ENCODE measurements at places on chromosomes 2 and 18.

DNA sequence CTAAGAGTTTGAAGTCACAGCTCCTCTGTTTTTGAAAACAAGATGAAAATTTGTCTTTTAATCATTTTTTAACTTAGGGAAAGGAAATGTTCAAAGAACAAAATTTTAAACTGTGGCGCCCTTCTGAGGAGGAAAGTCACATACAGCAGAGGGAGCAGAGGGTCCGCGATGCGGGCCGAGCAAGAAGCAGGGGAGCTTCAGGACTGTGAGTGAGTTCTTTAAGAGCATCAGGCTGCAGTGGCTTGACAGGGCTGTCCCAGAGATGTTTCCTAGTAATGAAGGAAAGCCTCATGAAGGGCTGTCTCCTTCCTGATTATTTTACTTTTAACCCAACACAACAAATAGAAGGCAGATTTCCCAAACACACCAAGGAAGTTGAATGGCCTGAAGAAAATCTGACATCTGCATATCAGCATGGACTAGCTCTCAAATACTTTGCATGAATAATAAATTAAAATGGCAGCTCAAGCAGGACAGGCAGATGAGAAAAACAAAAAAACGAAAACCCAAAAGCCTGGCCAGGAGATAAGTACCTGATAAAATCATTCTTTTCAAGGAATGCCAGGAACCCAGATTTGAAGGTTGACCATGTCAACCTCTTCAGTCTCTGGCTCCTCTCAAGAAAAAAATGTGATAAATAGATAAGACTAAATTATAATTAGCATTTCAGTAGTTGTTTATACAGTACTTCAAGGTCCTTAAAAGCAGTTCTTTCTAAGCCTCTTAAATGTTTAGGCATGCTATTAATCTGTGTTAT is 60.8 kb downstream of the SLC40A1 start:
- DNase-seq: no peak

DNA sequence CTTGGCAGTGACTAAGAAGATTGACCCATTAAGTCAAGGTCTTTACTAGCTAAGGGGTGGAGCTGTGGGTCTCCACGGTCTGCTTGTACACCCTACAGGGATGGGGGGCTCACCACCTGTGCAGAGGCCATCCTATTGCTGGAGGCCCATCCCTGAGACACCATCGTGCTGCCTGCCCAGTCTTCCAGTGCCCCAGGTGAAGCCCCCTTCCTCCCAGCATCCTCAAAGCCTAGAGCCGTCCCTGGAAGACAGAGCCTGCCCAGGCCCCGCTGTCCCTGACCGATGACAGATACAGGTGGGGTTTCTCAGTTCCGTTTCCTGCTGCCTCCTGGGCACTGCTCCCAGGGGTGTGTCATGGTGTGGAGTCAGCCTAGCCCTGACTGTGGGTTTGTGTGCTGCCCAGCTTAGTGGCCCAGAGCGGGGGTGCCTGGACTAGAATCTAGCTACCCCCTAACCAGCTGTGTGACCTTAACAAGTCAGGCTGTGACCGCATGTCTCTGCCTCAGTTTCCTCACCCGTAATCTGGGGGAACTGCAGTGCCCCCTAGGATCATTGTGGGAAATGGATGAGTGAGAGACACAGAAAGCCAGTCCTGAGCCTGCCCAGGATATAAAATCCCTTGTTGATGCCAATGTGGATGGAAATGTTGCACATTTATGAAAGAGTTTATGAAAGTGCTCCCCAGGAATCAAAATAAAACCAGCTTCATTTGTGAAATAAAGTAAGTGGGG is 2.0 kb downstream of the OTOS start:
- no peak for DNase-seq

GRCh38 chr18:55634545-55634944 is 46.6 kb upstream of the TCF4 start:
- DNase-seq: no peak

DNA sequence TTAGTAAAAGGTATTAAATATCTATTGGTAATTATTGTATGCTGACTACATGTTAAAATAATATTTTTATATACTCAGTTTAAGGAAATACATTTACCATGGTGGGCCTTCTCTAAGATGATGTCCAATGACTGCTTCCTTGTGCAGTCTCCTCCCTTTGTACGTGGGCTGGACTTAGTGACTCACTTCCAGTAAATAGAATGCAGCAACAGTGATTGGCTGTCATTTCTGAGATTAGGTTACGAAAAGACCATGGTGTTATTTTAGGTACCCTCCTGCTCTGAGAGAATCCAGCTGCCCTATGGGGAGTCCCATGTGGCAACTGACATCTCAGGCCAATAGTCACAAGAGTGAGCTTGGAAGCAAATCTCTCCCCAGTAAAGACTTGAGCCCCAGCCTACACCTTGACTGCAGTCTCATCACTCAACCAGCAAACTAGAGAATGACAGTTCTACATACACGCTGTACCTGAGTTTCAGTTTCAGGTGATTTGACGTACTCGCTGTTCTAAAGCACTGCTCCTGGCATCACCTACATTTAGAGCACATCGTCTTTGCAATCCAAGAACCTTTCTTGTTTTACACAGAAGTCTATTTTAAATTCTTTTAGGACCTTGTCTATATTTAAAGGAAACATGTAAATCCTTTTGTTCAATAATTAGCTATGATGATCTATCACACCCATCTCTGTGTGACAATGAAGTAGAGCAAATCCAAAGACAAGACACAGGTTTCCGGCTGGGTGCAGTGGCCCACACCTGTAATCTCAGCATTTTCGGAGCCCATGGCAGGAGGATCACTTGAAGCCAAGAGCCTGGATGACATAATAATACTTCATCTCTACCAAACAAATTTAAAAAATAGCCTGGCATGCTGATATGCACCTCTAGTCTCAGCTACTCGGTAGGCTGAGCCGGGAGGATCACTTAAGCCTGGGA is 87.2 kb downstream of the COBLL1 start:
- DNase-seq: no peak

GRCh38 chr2:239811111-239811781 is 213.9 kb downstream of the NDUFA10 start:
- DNase-seq: no peak

- DNase-seq: no peak
Observed at GRCh38 chr18:55582325-55582724, 5.7 kb downstream of the TCF4 start.

DNA sequence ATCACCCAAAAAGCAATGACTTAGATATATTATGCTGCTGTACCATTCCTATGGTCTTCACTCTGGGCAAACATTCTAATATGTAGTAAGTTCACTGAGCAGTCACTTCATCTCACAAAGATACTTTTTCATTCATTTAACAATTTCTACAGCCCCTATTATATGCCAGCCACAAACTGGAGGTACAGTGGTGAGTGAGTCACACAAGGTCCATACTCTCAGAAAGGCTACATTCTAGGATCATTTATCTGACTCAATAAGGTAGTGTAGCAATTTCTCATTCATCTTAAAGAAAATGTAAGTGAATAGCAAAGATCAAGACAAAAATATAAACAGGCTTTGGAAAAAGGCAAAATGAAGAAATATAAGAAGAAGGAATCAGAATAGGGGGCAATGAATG is 40.5 kb downstream of the NHEJ1 start:
- no peak for DNase-seq

- no peak for DNase-seq
Observed at GRCh38 chr18:36934884-36935283, 106.0 kb downstream of the KIAA1328 start.

DNA sequence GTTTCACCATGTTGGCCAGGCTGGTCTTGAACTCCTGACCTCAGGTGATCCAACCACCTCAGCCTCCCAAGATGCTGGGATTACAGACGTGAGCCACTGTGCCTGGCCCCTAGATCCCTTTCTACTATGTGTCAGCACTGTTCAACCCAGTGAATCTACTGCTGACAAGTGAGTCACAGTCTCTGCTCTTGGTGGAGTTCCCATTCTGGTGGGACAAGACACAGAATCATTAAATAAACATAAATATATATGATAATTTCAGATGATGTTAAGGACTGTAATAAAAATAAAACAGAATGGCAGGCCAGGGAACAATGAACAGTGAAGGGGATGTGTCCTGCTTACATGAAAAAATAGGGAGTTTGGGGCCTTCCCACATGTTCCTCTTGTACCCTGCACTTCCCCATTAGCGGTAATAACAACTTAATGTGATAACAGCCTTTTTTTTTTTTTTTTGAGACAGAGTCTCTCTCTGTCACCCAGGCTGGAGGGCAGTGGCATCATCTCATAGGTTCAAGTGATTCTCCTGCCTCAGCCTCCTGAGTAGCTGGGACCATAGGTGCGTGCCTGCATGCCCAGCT is 112.2 kb downstream of the CPO start:
- no peak for DNase-seq

DNA sequence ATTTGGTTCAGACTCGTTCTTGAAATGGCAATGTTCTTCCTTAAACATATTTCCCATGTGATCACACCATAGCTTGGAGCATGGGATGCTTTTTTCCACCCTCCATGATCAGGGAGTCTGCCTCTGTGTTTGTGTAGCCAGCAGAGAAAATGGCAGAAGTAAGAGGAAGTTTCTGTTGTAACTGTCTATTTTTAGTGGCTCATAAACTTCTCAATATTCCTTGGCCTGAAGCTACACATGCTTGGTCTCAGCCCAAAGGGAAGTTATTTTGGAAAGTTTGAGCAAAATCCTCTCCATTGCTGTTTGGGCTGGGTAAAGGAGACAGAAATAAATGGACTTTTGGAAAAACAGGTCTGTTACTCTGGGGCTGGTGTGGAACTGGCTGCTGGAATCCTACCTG is 33.4 kb upstream of the ITGA6 start:
- no peak for DNase-seq

Data from stimulated activated CD4-positive, alpha-beta T cell treated with anti-CD3 and anti-CD28 coated beads, TNF-alpha, amount 100 ng/mL, for 24 hours (primary cell).